ENCODE measurements at places on chromosomes 13 and 19.

GRCh38 chr19:33669376-33669775, 47.6 kb downstream of the CHST8 start:
- no peak for DNase-seq

DNA sequence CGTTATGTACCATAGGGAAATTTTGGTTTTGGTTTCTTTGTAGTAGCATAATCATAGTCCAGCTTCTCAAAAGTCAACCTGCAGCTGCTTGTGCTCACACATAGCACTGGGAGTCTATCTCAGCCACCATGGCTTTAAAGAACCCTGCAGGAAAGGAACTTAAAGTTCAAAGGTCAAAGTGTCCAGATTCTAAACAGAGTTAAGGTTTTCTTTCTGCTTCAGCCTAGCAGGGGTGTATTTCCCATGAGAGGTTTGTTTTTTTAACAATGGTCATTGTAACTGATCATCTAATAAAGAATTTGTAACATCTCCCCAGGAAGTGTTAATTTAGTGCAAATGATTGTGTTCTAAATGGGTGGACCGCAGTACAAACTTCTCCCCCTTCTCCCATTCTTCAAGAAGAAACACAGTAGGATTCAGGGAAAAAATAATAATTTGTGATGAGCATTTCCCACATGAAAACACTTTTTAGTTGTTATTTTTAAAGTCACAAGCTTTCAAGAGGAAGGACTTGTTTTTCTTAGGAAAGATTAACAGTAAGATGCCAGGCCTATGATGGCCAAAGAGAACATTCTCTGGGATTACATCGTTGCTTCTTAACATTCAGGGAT, 168.0 kb downstream of the EFNB2 start:
- DNase-seq = no peak

GRCh38 chr19:58336216-58336615, 9.4 kb downstream of the ZSCAN22 start:
- DNase-seq = no peak

DNA sequence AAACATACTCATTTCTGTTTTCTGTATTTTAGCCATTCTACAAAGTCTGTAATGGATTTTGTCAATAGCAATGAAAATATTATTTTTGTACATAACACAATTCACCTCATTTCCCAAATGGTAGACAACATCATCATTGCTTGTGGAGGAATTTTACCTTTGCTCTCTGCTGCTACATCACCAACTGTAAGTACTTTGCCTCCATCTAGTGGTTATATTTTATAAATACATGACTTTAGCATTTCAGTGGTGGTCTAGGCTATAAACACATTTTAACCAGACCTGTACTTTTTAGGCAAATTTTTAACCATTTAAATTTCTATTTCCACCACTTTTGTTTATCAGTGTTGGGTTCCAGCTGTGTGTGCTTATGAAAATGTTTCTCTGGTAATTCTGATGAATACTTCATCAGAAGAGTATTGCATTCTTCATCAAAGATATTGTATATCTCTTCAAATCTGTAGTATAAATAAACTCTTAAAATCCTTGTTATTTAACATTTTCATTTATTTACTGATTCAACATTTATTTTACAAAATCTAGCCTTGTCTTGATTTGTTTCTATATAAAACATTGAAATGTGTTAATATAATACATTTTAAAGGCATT, 222.4 kb downstream of the NBEA start:
- peak; percentile 40 for DNase-seq

DNA sequence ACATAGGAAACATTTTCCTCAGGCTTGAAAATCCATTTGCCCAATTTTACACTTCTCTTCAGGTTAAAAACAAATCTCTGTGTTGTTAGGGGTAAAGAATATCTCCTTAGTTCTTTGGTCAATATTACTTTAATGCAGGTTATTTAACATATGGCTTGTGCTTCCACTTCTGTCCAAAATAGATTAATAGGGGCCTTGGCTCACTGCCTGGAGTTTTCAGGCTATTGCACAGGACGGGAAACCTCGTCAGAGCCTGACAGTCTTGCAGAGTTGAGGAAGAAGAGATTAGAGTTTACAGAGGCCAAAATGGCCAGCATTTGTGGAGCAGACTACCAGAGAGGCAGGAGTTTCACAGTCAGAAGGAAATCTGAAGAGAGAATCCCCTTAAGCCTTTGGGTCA, 863.9 kb upstream of the GPC6 start:
- no peak for DNase-seq

DNA sequence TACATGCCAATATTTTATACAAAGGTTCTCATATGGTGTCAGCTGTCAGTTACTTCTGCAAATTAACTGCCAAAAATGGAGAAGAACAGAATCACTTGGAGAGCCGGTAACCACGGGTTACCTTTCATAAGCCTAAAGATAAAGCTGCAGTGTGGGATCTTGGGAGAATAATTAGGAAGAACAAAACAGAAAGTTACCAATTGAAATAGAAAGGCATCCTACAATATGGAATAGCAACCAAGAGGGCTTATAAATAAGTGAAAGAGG, 74.2 kb downstream of the TSHZ3 start:
- DNase-seq = peak; percentile 62

- DNase-seq = no peak
These were observed 28.5 kb upstream of the ASF1B start for GRCh38 chr19:14164724-14165493.

DNA sequence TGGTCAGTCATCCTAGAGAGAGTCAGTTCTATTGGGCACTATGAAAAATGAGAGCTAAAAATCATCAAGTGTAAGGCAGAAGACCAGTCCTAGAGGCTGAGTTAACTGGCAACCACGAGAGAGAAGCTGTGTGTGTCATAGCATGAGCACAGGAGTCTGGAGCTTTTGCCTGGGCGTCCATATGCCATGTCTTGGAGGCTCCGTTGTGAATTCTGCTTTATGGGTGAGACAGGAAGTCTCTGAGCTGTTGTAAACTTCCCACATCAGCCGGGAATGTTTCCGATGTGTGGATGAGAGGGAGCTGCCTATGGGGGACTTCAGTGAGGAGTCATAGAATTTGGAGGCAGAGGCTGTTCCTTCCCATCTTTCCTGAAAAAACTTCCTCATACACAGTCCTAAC, 120.0 kb downstream of the ITGBL1 start:
- no peak for DNase-seq

- DNase-seq = no peak
These were observed 18.6 kb downstream of the ZNF177 start for GRCh38 chr19:9381361-9381785.

All from inflammatory macrophage (primary cell).